Prostate gland (tissue), 2 donors: ENCODE measurements at places on chromosomes 2 and 18.

GRCh38 chr2:203344667-203345066 is 16.5 kb downstream of the ABI2 start:
- DNase-seq: no peak

GRCh38 chr2:763766-764525 is 86.7 kb upstream of the TMEM18 start:
- DNase-seq: no peak

GRCh38 chr2:85797921-85798320 is 44.1 kb downstream of the ATOH8 start:
- no peak for DNase-seq

DNA sequence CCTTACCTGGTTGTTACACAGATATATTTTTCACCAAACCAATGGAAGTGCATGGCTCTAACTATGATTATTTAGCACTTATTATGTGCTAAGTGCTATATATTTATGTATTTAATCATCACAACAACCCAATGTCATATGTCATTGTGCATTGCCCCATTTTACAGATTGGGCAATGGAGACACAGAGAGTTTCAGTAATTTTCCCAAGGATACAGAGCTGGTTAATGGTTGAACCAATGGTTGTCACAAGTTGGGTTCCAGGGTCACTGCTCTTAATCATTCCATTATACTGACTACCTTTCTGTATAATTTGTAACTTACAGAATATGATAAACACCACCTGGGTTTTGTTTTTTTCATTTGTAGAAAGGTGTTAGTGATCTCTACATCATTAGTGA is 29.2 kb downstream of the NOSTRIN start:
- no peak for DNase-seq

DNA sequence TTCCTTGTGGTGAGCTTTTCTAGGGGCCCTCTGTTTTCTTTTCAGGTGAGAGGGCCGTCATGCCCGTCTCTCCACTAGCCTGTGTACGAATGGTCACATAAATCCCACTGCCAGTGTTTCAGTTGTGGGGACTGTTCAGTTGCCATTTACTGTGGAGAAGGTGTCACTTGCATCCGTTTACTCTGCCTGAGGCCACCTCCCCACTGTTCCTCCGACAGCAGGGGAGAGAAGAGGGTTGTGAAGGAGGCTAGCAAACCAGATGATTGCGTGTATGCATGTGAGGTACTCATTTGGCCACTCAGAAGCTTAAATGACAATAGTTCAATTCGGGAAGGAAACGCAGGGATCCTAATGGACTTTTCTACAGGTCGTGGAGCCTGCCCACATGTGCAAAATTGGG is 3.3 kb downstream of the MTCL1 start:
- DNase-seq: no peak

DNA sequence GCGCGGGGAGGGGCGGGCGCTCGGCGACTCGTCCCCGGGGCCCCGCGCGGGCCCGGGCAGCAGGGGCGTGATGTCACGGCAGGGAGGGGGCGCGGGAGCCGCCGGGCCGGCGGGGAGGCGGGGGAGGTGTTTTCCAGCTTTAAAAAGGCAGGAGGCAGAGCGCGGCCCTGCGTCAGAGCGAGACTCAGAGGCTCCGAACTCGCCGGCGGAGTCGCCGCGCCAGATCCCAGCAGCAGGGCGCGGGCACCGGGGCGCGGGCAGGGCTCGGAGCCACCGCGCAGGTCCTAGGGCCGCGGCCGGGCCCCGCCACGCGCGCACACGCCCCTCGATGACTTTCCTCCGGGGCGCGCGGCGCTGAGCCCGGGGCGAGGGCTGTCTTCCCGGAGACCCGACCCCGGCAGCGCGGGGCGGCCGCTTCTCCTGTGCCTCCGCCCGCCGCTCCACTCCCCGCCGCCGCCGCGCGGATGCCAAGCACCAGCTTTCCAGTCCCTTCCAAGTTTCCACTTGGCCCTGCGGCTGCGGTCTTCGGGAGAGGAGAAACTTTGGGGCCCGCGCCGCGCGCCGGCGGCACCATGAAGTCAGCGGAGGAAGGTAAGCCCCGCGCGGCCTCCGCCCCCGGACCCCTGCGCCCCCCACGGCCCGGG is at the start of gene NFATC1:
Gene NFATC1 (plus strand): TSS at position 170 of the 644 bp plus-strand sequence. CDS start 295 bp downstream, at position 465.
- DNase-seq: peak; percentile 55

DNA sequence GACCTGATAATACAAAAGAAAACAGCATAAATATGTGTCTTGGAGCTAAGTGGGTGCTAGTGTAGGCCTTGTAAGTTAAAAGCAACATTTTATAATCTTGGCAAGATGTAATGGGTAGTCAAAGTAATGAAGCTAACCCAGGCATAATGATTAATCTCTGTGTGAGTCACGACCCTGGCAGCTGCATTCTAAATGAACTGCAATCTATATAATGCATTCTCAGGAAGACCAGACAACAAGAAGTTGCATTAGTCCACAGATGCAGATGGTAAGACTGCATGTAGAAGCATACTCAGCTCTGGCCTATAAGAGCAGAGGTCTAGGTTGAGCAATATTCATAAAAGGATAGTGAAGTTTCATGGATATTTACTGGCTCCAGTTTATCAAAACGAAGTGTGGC is 85.6 kb upstream of the ETAA1 start:
- no peak for DNase-seq

- DNase-seq: no peak
Observed at GRCh38 chr2:16185801-16186272, 245.5 kb downstream of the MYCN start.

GRCh38 chr2:15031745-15032240 is 399.3 kb downstream of the LRATD1 start:
- no peak for DNase-seq

GRCh38 chr2:209988010-209988409 is 14.4 kb upstream of the RPE start:
- DNase-seq: no peak

DNA sequence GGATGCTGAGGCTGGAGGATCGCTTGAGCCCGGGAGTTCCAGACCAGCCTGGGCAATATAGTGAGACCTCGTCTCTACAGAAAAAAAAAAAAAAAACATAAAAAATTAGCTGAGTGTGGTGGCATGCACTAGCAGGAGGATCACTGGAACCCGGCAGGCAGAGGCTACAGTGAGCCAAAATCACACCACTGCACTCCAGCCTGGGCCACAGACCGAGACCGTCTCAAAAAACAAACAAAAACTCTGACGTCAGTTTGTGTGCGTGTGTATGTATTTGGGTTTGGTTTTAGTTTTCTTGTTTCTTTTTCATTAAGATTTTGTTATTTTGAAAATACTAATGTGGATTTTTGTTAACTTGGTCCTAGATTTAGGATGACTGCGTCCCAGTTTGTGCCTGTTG is 19.0 kb downstream of the CEP68 start:
- DNase-seq: no peak

GRCh38 chr2:68789603-68790002 is 55.0 kb downstream of the ARHGAP25 start:
- DNase-seq: no peak

GRCh38 chr2:200862532-200863000 is 1.9 kb downstream of the CLK1 start:
- DNase-seq: peak; percentile 55

- no peak for DNase-seq
Observed at GRCh38 chr2:99183025-99183424, 2.0 kb downstream of the MRPL30 start.

DNA sequence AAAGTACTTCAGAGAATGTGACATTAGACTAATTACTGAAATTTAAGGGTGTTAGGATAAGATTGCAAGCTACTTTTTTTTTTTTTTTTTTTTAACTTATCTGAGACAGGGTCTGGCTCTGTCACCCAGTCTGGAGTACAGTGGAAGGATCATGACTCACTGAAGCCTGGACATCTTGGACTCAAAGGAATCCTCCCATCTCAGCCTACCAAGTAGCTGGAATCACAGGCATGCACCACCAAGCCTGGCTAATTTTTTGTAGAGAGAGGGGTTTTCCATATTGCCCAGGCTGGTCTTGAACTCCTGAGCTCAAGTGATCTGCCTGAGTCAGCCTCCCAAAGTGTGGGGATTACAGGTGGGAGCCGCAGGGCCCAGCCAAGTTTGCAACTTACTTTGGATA is 1246.0 kb upstream of the ZEB2 start:
- no peak for DNase-seq

DNA sequence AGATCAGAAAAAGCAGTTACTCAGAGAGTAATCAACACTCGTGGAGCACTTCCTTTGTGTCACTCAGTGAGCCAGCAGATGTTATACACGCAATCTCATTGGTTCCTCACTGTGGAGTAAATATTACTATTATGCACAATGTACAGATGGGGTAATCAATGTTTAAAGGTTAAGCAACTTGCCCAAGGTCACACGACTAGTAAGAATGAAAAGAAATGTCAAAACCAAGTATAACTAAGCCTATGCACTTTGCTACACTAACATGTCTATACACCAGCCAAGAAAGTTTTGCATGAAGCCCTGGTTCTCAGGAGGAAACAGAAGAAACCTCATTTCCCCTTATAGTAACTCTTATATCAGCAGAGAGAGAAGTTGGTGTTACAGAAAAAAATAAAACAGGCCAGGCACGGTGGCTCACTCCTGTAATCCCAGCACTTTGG is 5.4 kb downstream of the METTL21A start:
- no peak for DNase-seq

GRCh38 chr18:6509832-6510231 is 95.1 kb upstream of the L3MBTL4 start:
- DNase-seq: no peak

DNA sequence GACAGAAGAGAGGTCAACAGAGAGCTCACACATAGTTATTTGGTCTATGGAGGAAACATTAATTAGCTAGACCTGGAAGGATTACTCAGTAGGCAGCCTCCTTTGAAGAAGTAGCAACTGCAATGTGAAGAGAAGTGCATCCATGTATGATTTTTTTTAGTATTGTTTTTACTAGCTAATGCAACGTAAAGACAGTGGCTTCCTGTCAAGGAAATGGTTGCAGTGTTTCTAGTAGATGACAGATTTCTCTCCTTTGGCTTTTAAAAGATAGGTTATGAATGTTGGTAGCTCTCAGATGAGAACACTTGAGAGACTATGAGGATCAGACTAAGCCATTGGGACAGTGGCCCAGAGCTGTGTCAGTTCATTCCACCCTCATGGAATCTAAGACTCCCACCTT is 175.8 kb downstream of the AGPS start:
- no peak for DNase-seq

GRCh38 chr2:1501038-1501851 is 88.0 kb downstream of the TPO start:
- no peak for DNase-seq

DNA sequence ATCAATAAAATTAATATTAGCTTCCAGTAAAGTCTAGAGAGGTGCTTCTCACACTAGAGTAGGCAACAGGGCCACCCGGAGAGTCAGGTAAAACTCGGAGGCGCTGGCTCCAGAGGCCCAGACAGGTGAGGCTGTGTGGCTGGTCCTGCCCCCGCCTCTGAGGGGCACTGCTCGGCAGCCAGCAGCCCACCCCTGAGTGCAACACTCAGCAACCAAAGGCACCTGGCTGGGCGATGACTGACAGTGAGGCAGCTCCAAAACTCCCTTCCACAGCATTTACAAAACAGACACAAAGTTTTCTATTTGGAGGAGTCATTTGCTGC is 138.8 kb upstream of the ID2 start:
- DNase-seq: no peak

GRCh38 chr2:69095305-69095704 is 82.3 kb downstream of the ANTXR1 start:
- no peak for DNase-seq

- no peak for DNase-seq
Observed at GRCh38 chr2:66794070-66794469, 359.1 kb downstream of the MEIS1 start.

DNA sequence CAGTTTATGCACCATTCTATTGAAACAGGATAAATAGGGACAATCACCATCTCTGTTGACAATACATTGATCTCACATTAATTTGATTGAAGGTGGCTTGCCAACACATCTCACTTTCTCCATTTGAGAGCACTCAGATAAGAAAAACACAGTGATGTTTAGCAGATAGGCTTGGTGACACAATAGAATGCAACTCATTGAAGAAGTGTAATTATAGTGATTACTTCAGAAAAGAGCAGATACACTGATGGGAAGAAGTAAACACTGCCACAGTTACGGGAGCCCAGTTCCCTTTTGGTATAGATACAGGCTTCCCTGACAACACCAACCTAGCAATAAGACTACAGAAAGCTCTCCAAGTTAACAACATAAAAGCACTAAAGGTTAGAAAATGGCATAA is 89.1 kb downstream of the FIGN start:
- DNase-seq: no peak

GRCh38 chr18:44229693-44230108 is 451.0 kb upstream of the SETBP1 start:
- peak; percentile 36 for DNase-seq

DNA sequence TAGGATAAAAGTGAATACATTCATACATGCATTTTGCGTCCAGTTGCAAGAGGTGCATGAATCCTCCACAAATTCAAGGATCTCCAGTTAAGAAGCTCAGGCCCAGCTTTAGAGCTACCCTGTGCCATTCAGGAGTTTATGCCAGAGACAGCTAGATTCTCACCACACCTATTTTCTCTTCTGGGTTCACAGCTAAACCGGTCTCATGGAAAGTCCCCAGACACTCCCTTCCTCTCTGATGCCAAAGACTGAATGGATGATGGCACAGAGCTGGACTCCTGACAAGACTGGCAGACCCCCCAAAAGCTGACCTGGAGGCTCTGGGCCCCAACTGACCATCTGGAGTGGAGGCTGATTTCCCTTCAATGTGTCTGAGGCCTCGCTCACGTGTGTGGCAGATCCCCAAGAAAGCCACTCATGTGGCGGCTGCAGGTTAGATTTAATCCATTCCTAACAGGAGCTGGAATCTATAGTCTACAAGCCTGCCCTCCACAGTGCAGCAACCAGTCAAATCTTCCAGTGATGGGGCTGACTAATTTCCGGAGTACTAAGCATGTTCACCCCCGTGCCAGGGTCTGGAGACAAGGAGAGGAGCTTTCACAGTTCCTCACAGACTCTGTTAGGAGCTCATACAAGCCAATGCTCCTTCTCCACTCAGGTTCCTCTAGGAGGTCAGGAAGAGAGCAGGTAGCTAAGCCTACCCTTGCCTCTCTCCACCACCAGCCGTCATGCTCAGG is 257.1 kb downstream of the BCL11A start:
- no peak for DNase-seq

GRCh38 chr2:88765154-88765888 is 73.8 kb downstream of the RPIA start:
- no peak for DNase-seq

GRCh38 chr2:227817850-227818674 is 4.4 kb downstream of the CCL20 start:
- peak; percentile 50 for DNase-seq

DNA sequence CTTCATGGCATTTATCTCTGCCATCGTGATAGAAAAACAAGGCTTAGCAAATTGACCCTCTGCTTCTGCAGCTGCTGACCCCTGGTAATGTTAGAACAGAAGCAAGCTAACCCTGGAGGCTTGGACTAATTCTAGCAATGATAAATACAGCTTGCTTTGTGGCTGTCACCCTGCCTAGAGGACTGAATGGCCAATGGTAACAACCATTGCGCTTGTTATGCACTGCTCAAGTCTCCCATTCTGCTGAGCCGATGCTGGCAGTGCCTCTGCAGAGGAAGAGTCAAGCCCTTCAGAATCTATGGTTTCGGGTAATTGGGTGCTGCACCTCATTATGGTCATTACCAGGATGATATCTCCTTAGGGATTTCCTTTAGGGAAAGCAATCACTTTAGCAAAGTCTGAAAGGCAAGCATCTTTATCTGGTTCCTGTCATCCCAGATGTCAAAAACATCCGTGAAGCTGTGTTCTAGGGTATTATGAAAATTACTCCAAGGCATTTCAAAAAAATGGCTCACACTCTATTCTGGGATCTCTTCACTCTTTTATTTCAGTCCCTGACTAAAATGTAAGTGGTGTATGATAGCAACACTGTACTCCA is 186.8 kb upstream of the DLGAP1 start:
- DNase-seq: no peak
